ENCODE measurements at places on chromosomes 6 and 20.

DNA sequence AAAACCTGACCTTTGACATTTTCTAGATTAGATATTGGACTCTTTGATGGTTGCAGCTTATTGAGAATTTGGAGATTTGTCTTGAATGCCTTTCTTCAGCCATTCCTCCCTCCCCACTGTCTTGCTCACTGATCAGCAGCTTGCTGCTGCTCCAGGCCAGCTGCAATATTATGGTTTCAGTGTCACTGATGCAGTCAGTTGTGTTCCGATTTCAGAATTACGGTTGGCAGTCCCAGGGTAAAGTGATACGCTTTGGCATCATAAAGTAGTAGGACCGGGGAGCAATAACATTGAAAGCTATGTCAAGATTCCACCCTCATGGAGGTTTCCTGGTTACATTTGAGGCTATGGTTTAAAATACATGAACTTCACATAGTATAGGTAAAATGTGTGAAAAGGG is 152.6 kb downstream of the BCKDHB start:
- DNase-seq = no peak

- no peak for DNase-seq
These were observed 25.2 kb upstream of the MYLIP start for GRCh38 chr6:16103722-16104121.

- DNase-seq = no peak
These were observed 282.2 kb downstream of the PTPRK start for GRCh38 chr6:128238225-128238624.

DNA sequence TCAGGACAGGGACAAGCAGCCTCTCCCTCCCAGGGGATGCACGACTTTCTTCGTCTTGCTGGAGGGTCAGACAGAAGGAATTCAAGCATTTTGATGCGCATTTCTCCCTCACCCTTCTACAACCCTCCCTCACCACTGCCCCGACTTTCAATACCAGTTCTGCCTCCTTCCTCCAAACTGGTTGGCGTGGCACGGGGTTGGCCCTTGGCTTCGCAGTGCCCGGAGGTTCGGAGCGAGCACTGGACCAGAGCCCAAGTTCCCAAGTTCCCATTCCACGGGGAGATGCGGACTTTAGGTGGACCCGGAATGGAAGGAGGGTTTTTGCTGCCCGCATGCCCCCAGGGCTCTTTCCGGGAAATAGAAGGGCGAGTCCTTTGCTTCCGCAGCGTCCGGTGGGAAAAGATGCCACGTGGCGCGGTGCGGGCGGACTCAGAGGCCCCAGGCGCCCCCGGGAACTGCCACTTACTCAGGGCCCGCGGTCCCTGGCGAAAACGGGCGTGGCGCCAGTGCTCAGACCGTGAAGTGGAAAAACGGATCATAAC is 8.0 kb upstream of the LAMP5 start:
- DNase-seq = no peak

DNA sequence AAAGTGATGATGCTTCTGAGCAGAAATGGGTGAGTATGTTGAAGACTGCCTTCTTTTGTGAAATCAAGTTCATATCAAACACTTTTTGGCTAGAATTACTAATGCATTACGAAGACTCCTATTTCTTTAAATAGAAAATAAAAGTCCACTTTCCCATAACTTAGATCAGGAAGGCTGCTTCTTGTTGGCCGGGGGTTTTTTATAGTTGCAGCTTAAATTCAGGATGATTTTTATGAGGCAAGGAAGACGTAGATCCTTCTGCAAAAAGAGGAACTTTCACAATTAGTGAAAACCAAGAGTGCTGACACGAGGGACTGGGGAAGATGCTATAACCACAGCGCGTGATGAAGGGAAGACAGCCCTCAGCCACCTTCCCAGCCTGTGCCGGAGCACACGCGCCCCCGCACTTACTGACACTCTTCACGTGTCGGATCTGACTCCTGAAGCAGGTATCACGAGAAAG is 206.1 kb upstream of the PRDM1 start:
- DNase-seq = peak; percentile 72

DNA sequence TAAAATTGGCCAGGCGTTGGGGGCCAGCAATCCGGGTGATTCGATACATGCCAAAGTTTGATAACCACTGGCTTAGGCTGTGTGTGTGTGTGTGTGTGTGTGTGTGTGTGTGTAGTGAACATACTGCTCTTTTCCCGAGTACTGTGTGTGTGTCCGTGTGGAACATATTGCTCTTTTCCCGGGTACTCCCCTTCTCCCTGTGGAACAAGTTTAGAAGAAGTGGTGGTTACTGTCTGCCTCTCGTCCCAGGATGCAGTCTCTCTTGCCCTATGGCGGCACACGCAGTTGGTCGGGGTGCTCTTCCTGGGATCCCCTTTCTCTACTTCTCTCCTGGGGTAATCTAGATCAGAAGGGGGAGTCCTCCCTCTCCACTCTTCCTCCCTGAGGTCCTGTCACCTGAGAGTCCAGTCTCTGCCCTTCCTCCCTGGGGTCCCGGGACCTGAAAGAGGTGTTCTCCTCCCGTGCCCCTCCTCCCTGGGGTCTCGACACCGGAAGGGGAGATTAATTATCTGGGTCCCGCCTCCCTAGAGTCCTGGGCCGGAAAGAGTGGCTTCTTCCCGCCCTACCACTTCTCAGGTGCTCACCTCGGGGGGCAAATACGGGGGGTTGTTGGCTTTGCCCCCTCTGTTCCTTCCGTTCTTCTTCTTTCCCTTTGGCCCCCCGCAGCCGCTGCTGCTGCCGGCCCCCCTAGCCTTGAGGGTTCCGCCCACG is 516 bp downstream of the GTPBP2 start:
- DNase-seq = peak; percentile 67

DNA sequence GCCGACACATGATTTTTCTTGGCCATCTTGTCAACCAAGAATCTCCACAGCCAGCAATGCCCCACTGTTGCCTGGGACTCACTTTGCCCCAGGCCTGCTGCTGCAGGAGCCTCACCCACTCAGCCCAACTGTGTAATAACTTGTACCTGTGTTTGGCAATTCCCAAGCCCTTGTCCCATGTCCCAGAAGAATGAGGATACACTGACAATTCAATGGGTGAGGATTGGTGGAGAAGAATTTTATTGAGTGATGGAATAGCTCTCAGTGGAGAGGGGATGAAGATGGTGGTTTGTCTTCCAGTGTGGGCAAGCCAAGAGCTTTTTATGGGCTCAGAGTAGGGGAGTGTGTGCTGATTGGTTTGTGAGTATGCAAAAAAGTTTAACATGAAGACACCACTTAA is 861.9 kb downstream of the TFAP2A start:
- no peak for DNase-seq

- no peak for DNase-seq
These were observed 237.5 kb downstream of the ATXN1 start for GRCh38 chr6:16523606-16524379.

- no peak for DNase-seq
These were observed 11.0 kb downstream of the SMPDL3A start for GRCh38 chr6:122799916-122800686.

DNA sequence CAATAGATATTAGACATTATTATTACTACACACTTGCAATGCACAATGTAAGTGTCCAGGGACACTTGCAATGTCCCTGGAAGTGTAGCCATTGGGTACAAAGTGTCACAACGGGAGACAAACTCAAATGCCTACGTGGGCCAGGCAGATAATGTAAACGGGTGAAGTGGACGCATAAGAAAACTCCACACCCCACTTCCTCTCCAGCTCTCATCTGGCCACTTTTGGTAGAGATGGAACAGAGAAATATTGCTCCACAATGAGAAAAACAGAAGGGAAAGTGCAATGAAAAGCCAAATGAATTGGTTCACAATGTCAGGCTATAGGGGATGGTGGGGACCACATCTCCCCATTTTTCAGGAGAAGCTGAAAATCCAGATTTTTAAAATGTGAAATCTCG is 9.4 kb downstream of the SULF2 start:
- DNase-seq = no peak

- no peak for DNase-seq
These were observed 53.4 kb downstream of the SYTL3 start for GRCh38 chr6:158703111-158703836.

GRCh38 chr20:15700147-15700765 is 873.0 kb downstream of the KIF16B start:
- no peak for DNase-seq

GRCh38 chr20:39880890-39881289 is 808.1 kb downstream of the MAFB start:
- no peak for DNase-seq
